ENCODE measurements at places on chromosomes 3 and 15.

DNA sequence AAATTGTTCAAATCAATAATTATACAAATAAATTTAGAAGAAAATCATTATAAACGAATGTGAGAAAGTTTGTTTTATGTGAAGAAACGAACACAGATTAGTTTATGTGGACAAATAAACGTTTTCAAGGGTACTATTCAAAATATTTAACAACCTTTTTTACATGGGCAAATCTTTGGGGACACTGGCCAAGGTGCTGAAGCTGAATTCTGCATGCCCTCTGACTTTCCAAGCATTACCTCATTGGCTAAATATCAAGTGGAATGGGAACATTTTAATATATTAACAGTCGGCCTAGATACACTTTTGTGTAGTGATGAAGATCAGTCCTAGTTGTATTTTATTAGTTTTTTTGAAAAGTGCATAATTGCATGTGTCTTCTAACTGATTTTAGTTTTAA is 636.4 kb upstream of the DPPA4 start:
- DNase-seq, result peak; percentile 10

- no peak for DNase-seq
These were observed 311.3 kb downstream of the PLCL2 start for GRCh38 chr3:17195856-17196604.

DNA sequence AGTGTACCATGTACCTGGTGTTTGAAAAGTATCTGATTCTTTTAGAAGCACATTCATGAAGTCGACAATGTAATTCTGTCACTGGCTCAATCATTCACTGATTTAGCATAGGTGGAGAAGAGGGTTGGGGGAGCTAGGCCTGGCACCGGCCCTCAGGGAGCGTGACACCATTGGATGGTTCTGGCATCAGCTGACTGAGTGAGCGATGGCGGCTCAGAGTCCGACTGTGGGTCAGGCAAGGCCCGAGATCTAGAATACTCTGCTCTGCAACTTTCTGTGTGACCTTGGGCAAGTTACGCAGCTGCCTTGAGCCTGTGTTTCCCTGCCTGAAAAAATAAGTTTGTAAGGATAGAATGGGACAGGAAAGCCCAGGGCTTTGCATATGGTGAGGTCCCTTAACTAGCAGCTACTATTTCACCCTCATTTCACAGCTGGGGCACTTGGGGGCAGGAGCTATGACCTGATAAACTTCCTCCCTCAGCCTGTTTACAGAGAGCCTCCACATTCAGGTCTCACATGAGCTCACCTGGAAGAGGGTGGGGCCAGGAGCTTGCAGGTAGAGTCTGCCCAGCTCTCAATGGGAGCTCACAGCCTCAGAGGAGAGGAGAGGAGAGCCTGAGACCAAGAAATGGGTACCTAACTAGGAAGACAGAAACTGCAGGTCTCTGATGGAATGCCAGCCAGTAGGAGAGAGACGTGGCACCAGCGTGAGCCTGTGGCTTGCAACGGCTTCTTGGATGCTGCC is 153.7 kb upstream of the TLE3 start:
- DNase-seq, result no peak

DNA sequence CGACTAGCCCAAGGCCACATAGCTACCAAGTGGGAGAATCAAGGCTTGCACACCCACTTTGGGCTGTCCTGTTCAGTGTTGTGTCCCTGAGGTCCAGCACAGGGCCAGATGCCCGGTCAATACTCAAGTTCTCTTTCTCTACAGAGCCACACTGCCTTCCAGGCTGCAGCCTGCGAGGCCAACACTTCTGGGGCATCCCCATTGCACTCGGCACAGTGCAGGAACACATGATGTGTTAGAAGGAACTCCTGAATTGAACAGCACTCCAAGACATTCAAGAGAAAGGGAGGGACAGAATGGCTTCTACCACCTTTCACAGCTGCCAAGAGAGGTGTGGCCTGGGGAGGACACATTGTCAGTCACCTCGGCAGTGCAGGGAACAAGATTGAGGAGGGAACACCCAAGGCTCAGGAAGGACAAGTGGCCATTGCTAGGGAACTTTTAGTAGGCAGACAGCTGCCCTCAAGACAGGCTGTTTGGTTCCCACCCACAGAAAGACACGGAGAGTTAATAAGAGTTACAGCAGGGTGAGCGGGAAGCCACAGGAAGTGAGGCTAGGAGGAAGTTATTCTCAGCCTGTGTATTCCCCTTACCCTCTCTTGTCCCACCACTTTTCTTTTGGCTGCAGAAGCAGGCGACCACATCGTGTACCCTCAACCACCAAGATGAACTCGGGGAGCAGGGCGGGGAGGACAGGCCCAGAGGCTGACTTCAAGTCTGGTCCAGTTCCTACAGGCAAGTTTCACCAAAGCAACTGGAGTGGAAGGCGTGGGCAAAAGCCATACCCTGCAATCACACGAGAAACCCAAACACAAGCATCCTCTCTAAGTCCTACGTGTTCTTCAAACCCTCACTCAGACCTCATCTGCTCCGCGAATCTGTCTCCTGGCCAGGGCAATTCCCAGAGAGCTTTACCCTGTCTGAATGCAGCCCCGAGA is 69.4 kb downstream of the SRGAP3 start:
- DNase-seq, result no peak

- no peak for DNase-seq
These were observed 18.6 kb downstream of the WDR76 start for GRCh38 chr15:43845421-43845820.

DNA sequence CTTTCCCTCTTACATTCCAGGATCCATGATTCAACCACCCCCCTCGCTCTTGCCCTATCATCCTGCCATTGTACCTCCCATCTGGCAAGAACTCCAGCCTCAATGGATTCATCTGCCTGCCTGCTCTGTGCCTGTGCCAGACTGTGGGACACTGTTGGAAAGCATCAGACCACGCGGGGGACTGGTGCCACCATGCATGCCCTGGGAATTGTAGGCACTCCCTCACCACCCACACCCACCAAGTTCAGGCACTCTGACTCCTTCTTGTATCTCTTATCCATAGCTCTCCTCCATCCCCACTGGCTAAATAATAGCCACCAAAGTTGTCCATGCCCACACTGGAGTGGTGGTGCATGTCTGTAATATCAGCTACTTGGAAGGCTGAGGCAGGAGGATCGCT is 143.8 kb downstream of the TPRA1 start:
- no peak for DNase-seq

DNA sequence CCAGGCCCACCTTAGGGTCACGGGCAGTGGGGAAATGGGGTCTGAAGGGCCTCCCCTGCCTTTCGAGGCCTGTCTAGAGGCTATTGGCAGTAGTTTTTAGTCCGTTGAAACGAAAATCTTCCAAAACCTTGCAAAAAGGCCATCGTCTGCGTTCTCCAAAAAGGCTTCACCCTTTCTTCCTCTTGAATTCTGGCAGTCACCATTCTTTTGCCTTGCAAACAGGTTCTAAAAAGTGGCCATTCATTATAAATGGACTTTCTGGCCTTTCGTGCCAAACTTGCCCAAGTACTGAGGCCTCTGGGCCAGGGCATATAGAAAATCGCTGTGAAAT is 367 bp upstream of the TARS3 start:
- no peak for DNase-seq

- no peak for DNase-seq
These were observed 27.9 kb upstream of the PRTG start for GRCh38 chr15:55770806-55771205.

DNA sequence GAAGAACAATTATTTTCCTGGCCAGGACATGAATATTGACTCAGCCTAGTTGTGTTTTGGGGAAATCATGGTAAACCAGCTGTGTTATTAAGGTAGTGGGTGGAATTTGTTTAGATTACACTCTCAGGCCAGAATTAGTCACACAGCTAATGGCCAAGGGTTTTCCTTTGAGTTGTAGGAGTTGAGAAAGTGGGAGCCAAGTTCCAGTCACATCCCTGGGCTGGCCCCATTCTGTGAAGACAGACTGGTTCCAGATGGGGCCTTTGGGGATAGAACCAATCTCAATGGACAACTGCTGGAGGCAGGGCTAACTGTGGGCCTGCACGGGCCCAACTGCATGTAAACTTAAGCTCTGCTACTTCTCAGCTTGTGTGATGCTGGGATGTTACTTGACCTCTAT is 1.4 kb upstream of the RASL12 start:
- no peak for DNase-seq

DNA sequence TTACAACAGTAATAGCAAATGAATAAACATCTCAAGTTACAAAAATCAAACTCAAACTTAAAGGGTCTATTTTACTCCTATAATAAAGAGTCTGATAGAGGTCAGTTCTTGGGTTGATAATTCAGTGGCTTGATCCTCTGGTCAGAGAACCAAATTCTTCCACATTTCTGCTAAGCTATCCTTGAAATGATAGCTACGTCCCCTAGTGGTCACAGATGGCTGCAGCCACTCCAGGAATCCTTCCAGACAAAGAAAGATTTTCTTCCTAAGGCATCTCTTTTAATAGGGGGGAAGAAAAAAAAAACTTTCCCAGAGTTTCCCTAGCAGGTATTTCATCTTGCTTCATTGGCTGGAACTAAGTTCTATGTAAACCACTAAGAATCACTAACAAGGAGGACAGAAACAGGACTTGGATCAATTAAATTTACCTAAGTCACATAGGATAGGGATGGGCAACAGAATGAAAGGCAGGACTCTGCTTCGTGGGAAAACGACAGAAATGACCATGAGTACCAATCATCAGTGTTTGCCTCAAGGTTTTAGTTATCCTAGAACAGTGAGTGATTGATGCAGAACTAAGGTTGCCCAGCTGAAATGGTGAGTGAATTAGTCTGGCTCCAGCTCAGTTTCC is 160.7 kb downstream of the STAC start:
- peak; percentile 28 for DNase-seq

DNA sequence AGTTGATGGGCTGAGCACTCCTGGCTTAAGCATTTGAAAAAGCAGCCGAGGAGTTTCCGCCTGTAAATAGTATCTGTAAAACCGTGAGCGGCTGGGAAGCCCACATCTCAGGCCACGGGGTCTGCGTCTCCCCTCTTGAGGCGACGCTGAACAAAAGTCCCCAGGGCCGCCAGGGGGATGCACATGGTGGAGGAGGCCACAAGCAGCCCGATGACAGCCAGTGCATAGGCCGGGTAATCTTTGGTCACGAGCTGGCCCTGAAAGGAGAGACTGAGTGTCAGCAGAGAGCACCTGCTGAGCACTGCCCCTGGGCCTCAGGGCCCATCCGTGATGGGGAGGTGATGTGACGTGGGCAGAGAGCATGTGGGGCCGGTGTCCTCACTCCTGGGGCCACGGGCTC is 37.5 kb downstream of the SLC6A20 start:
- no peak for DNase-seq

GRCh38 chr3:64316971-64317370 is 91.7 kb upstream of the PRICKLE2 start:
- peak; percentile 7 for DNase-seq

DNA sequence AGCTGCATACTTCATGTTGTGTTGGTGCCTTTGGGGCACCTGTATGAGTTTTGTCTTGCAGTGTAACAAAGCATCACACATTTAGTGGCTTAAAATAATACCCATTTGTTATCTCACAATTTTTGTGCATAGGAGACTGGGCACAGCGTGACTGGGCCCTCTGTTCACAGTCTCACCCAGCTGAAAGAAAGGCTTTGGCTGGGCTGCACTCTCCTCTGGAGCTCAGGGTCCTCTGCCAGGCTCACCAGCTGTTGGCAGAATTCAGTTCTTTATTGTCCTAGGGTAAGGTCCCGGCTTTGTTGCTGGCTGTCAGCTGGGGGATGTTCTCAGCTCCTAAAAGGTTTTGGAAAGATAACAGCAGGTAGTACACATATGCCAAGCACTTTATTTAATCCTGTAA is 263.3 kb downstream of the CLSTN2 start:
- DNase-seq, result no peak

GRCh38 chr3:171825222-171825828 is 15.0 kb upstream of the PLD1 start:
- DNase-seq, result no peak

DNA sequence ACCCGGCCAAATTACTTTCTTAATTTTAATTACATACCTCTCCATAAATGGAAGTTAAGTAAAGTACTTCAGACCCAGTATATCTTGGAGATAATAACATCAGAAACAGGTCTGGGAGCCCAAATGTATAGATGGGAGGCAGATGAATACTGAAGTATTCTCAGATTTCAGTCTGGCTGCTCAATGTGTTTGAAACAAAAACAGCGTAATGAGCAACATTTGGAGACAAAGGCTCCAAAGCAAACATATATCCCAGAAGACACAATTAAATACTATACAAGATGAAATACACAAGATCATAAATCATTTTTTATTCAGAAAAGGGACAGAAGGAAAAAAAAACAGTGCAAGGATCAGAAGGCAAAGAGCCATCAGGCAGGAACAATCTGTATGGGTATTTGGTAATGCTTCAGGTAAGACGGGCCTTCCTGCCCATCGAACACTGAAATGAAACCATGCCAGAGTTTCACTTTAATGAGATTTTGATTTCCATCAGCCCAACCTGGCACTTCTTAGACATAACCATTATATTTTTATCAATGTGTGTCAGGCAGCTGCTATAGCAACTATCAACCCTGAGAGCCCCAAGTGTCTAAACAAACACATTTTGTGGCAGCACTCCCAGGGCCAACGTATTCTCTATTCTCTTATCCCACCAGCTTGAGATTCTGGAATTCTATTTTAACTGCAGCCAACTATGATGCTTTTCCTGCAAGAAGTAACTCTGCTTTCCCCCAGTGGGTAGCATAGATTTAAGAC is 210.8 kb downstream of the STT3B start:
- DNase-seq, result no peak

DNA sequence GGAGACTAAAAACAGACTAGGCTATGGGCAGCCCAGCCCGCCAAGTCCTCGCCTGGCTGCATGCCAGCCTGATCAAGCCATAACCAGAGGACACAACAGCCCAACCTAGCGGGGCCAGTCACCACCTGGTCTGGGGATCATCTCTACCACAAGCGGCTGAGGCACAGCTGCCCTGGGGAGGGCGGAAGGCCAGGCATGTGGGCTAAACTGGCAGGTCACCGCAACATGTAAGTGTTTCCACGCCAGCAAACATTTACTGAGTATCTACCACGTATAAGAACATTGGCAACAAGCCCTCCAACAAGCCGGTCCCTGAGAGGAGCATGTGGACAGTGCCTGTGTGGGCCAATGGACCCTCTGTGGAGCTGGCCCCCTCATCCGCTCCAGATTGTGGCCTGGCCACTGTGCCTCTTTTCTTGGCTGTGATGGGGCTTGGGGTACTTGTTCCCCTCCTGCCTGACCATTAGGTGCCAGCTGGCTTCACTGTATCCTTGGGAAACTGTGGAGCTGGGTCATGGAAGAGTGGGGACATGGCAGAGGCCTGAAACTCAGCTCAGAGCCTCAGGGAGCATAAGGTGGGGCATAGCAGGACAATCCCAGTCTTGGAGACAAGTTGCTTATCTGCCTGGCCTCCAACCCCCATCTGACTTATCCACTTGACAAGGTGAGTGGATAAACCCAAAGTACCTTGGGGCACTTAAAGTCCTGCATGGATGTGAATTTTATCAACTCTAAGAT is 9.0 kb downstream of the UBXN7 start:
- DNase-seq, result peak; percentile 23

GRCh38 chr3:157738441-157738840 is 235.2 kb upstream of the VEPH1 start:
- DNase-seq, result no peak

GRCh38 chr3:11479221-11479620 is 164.5 kb downstream of the VGLL4 start:
- DNase-seq, result no peak

GRCh38 chr3:46882377-46883053 is 5.0 kb downstream of the PTH1R start:
- DNase-seq, result no peak

Measured in HT-29 (cell line).